ENCODE measurements at places on chromosomes 11 and 22.

DNA sequence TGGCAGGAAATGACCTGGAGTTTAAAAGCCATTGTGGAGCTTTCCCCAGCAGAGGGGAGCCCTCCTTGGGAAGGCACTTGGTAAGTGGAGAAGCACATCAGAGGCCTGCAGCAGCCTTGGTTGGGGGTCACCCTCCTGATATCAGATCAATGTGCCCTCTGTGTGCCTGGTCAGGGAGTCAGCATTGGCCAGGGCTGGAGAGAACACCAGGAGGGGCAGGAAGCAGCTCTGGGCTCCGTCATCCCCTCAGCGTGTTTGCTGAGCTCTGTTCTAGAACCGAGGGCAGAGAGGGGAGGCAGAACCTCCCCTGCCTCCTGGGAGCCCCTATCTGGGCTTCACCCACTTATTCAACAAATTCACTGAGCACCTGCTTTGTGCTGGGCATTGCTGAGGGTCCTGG lies 846.0 kb downstream of the TBC1D22A start:
- no peak for DNase-seq

DNA sequence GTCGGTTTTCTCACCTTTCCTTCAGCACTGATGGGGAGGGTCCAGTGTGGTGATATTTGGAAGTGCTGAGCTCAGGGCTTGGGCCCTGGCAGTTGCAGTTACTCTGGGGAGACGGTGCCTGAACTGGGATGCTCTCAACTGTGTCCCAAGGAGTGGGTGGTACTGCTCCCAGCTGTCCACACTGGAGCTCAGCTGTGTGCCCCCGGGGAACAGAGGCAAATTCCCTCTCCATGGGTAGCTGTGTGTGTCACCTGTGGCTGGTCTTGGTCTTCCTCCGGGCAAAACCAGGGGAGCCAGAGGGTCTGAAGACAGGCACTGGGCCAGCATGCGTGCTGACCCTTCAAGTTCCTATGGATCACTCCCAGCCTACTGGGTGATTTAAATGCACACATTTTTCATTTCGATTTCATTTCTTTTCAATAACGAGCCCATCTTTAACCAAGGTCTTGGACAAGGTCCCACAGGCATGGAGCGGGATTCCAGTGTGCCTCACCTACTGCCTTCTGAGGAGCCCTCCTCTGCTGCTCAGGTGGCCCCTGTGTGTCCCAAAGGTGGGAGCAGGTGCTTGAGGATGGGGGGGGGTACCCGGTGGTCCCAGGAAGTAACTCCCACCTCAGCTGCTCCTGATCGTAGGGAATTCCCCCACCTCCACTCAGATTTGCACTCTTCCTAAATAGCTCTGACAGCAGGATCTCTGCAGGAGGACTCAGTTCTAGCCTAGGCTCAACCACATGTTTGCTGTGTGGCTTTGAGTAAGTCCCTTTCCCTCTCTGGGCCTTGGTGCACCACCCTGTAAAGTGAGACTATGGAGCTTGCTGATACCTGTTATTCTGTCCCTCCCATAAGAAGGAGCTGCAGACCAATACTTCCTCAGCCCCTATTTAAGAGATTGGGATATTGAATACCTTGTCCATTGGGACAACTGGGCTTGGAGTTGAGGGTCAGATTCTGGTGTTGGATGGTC lies 16.8 kb downstream of the PRDM11 start:
- no peak for DNase-seq

DNA sequence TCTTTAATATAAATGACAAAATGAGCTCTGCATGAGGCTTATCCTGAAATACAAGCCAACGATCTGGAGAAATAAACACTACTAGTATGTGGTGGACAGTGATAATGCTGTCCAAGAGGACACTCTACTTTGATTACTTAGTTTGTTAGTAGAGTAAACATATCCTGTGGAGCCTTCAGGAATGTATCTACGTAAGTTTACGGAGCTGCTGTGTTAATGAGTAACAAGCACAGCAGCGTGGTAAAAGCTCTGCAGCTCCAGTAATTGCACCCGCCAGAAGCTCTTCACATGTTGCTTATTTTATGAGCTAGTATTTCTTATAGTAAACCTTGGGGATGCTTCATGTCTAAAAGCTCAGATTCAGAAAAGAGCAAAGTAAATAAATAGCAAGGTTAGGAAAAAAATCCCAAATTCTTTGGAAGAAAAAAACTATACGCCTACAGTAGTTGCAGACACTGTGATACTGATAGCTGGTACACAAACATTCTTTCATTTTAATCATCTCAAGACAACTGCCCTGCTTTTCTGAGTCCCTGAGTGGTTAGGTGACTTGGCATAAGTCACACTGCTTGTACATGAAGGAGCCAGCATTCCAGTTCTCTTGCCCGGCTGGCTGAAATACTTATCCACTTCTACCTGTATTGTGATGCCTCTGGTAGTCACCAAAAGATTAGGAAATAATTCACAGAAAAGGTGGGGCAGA lies 32.7 kb upstream of the CCDC34 start:
- DNase-seq = no peak

GRCh38 chr22:17101475-17102296 lies 16.9 kb downstream of the IL17RA start:
- DNase-seq = no peak
